ENCODE measurements at places on chromosomes 3 and 15.

DNA sequence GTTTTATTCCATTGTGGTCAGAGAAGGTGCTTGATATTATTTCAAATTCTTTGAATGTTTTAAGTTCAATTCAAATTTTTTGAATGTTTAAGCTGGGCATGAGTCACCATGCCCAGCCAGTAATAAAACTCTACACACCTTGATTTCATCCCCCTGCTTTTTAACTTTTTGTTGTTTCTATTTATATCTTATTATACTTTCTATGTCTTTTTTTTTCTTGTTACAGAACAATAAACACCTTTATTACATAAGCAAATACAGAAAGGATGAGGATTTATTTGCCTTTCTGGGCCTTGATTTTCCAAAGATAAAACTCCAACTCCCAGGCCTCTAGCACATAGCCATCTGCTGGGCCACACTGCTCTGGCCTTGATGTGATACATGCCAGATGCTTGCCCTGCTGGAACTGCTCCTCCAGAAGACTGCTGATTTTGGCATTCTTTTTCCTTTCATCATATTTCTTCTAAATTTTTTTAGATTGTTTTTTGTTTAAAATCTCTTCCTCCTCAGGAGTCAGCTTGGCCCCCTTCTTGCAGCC is 14.0 kb downstream of the DNAH12 start:
- no peak for DNase-seq

DNA sequence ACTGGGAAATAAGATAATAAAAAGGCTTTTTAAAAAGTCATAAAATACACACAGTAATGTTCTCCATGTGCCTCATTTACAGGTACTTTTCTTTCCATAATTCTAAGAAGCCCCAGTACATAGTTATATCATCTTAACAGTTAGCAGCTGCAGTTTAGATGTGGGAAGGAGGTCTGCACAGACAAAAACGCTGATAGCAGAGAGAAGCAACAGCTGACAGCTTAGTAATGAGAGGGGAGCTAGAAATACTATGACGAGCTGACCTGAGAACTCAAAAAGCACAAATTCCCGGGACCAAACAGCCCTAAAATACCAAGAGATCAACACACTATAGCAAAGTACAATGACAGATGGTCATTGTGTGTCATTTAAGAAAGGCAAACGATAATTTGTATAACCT is 36.7 kb upstream of the ARHGEF3 start:
- DNase-seq, result no peak

GRCh38 chr3:159077860-159078259 is 276.0 kb downstream of the MFSD1 start:
- DNase-seq, result peak; percentile 46

DNA sequence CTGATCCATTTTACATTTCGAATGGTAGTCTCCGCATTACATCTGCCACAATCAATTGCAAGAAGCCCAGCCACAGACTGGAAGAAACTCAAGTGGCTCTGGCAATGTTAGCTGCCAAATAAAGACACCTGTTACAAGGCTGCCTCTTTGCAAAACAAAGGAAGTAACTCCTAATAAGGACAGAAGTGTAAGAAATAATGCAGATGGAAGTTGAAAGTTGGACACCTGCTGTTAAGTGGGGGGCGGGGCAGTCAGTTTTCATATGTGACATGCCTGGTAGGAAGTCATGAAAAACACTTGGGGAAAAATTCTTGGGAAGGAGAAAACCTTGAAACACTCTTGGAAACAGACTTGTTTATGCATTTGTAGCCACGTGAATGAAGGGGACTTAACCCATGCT is 54.1 kb upstream of the ATP2C1 start:
- no peak for DNase-seq

DNA sequence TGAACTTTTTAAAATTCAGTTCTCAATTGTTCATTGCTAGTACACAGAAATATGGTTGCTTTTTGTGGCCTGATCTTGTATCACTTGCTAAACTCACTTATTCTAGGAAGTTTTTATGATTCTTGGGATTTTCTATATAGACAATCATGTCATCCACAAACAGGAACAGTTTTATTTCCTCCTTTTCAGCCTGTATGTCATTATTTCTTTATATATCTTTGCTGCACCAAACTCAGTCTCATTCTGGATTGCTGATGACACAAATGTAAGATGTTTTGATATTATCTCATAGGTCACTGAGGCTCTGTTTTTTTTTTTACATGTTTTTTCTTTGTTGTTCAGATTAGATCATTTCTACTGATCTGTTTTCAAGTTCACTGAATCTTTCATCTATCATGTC is 71.7 kb downstream of the TTBK2 start:
- no peak for DNase-seq

DNA sequence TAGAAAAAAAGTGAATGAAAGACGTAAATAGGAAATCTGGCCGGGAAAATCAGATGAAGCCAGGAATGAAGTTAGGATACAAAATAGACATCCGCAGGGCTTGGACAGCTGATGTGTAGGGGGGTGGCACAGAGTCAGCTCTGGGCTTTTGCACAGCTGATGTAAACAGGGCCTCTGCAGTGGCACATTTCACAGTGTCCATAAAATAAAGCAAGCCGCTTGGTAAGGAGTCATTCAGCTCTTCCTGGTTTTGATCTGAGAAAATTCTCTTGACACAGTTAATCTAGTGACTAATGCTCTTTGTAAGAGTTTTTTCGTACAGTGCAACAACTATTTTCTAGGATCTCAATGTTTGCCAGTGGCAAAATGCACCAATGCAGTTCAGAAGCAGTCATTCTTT is 153.3 kb downstream of the USP13 start:
- DNase-seq, result peak; percentile 35

DNA sequence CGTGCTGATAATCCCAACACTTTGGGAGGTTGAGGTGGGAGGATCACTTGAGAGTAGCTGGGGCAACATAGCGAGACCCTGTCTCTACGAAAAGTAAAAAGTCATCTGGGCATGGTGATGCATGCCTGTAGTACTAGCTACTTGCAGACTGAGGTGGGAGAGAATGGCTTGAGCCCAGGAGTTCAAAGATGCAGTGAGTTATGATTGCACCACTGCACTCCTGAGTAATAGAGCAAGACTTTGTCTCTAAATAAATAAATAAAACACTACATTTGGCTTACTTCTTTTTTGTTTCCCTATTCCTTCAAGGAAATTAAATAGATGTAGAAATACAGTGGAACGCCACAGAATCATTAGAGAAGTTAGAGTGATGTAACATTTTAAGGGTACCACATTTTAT is 20.1 kb upstream of the LDHAL6B start:
- DNase-seq, result peak; percentile 59

GRCh38 chr3:27025718-27026117 is 343.5 kb downstream of the NEK10 start:
- DNase-seq, result no peak

DNA sequence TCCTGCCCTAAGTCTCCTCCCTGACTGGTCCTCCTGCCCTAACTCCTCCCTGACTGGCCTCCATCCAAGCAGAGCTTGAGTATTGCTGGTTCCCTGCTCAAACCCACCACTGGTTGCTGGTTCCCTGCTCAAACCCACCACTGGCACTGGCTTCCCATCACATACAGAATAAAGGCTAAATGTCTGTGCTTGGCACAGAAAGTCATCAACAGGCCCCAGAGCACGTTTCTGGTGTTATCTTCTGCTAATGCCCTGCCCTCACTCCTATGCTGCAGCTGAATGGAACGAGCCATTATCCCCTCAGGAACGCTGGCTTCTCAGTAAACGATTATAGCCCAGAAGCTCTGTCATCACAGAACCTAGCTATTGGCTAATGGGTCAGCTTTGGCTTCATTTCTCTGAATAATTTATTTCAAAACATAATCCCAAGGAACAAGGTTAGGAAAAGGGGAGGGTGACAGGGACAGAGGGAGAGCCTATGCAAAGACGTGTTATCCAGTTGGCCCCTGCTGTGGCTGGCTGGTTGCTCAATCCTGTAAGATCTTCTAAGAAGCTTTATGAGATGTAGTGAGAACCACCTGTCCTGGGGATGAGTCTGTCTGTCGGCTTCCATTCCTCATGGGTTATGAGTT is 6.3 kb upstream of the MUC20 start:
- DNase-seq, result no peak

GRCh38 chr3:50147447-50147846 is 7.7 kb upstream of the SEMA3F start:
- DNase-seq, result no peak

- DNase-seq, result no peak
Measured at GRCh38 chr3:39192490-39193092, at the start of gene XIRP1. Gene XIRP1 (minus strand): TSS chr3:39192595. CDS start chr3:39189445, 3,150 bp downstream.

DNA sequence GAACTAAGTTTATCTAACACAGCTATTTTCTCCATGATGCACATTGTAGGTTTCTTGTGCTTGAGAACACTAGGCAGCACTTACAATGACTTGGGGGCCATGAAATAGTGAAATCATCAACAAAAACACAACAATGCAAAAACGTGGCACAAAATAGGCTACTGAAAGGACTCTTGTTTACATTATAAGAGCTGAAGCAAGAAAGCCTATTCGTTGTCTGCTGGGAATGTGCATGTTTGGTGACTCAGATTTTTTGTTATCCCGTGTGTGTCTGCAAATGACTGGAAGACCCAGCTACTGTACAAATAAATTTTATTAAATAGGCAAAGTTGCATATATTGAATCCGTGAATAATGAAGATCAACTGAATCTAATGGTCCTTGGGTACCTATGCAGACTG is 85.0 kb downstream of the TCF12 start:
- peak; percentile 71 for DNase-seq

DNA sequence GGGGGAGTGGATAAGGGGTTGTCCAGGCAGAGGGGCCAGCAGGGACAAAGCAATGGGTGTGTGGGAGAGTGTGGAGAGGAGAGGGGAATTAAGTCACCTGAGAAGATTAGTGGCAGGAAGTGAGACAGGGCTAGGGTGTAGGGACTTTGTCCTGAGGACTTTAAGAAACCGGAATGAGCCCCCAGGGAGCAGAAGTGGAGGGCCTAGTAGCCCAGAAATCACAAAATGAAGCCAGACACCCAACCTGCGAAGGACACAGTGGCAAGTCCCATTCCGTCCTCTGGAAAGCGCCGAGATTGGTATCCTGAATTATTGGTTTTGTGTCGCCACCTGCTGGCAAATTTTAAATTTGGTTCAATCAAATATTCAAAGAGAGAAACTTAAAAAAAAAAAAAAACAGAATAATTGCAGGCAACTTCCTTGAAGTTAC is 78.0 kb upstream of the SLC25A36 start:
- peak; percentile 46 for DNase-seq

- DNase-seq, result no peak
Measured at GRCh38 chr3:188993181-188993580, 178.6 kb upstream of the TPRG1 start.

DNA sequence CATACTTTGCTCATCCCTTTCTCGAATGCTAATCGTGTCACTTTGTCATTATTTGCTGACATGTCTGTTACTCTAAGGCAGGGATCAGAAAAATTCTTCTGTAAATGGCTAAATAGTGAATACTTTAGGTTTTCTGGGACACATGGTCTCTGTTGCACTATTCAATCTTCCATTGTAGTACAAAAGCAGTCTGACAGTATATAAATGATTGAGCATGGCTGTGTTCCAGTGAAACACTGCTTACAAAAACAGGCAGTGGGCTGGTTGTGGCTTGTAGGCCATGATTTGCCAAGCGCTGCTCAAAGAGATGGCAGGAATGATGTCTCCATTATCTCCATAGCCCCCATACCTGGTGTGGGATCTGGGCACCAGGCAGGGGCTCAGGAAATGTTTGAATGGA is 45.6 kb downstream of the TMEM266 start:
- no peak for DNase-seq

GRCh38 chr3:43233062-43233461 is 53.3 kb upstream of the SNRK start:
- DNase-seq, result no peak

GRCh38 chr3:148816981-148817525 is 10.6 kb upstream of the CPB1 start:
- DNase-seq, result no peak

- peak; percentile 29 for DNase-seq
Measured at GRCh38 chr15:101250873-101251829, 697 bp downstream of the CHSY1 start.

DNA sequence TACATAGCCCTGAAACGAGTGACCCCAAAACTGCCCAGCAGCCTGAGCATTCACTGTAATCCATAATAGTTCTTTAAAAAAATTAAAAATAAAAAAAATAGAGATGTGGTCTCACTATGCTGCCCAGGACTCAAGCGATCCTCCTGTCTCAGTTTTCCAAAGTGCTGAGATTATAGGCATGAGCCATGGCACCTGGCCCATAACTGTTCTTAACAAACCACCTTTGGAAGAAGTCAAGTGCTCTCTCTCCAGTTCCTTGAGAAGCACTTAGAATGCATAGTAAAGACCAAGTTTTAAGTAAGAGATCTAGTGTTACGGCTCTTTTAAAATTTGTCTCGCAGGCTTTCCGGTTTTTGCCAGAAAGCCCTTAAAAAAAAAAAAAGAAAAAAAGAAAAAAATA is 8.2 kb downstream of the CDC25A start:
- no peak for DNase-seq

DNA sequence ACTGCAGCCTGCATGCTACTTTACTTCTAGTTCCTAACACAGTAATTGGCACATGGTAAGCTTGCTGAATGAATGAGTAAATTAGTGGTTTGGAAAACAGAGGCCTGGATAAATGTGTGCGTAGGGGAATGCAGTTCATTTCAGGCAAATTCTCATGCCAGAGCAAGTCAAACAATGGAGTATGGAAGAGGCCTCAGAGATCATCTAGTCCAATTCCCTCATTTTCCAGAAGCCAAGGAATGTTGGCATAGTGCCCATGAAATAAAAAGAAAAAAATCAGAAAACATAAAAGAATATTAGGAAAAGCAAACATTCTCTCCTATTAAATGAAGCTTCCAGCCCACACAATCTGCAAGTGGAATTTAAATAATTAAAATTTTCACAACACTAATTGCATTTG is 92.4 kb downstream of the MB21D2 start:
- DNase-seq, result no peak

GRCh38 chr15:38695249-38696108 is 130.9 kb upstream of the RASGRP1 start:
- DNase-seq, result no peak

DNA sequence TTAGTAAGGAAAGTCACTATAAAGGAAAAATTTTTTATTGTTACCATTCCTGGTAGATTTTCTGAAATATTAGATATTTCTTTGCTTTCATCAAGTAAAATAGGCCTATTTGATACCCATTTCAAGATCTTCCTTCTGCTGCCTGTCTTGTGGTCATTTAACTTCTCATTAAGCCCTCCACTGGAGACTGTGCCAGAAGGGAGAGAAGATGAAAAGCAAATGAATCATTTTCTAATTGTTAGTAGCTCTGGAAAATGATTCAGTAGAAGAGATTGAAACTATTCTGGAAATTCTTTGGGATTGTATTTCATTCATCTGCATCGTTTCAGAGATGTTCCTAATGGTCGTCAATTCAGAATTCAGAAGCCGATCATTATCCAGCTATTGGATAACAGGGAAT is 3.2 kb downstream of the KCTD6 start:
- DNase-seq, result no peak

DNA sequence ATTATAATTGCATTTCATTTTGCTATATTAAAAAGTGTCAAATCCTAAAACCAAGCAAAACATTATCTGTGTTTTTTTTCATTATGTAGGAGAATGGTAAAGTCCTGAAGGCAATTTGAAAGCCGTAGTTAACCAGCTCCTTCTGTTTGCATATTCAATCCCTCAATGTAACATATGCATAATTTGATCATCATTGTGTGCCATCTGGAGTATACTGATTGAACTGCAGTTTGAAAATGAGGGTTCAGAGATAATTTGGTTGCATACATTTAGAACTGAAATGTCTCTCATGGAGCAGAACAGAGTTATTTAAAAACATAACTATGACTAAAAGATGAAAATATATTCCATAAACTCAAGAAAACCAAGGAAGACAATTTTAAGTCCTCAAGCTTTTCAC is 518.6 kb downstream of the GBE1 start:
- DNase-seq, result peak; percentile 6

GRCh38 chr3:187912007-187912406 is 166.7 kb upstream of the BCL6 start:
- DNase-seq, result no peak
